ENCODE measurements at places on chromosomes 12 and 14. TPM values are rescaled to one million over a fixed set of nuclear protein-coding genes. Genes with fewer than 3 reads are reported as not detected.

- DNase-seq = no peak
These were observed 35.6 kb downstream of the RPS29 start for GRCh38 chr14:49550286-49551184.

GRCh38 chr12:53418221-53418620 is 5.4 kb upstream of the AMHR2 start:
- no peak for DNase-seq

DNA sequence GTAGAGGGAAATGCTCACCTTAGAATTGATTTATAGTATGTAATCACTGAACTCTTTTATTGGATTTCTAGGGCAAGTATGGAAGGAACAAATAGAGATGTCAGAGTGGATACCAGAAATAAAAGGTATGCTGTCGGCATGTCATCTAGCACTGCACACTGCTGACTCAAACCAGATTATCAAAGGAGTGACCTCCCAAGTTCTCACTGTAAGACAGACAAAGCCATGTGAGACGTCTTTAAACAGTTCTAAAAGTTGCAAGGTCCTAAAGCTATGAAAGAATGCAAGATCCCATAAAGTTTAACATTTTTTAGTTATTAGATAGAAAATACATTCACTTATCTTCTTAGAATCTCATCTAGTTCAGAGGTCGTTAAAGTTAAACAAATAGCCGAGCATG is 70.0 kb upstream of the CPM start:
- DNase-seq = no peak

GRCh38 chr14:61472011-61472672 is 150.8 kb downstream of the PRKCH start:
- no peak for DNase-seq

DNA sequence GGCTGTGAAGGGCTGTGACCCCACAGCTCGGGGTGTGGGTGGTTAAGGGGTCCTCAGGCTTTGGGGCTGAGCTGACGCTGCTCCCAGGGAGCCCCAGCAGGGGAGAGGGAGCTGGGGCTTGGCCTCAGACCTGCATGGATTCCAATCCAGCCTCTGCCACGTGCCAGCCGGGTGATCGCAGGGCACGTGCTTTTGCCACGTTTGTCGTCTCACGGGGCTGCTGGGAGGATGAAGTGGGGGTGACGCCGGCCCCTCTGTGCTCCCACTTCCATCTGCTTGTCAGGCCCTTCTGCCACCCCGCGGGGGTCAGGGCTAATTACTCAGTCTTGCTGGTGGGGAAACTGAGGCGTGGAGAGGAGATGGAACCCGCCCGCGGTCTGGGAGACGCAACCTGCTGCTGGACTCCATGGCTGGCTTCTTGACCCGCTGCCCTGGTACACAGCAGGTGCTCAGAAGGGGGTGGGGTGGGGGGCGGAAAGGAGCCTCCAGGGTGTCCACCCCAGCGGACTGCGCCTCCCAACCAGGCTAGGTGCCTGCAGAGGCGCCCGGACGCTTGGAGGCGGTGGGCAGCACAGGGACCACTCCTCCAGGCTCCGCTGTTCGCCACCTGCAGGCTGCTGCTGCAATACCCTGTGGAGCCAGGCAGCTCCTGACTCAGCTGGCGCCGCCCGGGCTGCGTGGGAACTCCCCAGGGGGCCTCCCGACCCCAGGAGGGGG is 36.4 kb upstream of the PRIMA1 start:
- DNase-seq = no peak

DNA sequence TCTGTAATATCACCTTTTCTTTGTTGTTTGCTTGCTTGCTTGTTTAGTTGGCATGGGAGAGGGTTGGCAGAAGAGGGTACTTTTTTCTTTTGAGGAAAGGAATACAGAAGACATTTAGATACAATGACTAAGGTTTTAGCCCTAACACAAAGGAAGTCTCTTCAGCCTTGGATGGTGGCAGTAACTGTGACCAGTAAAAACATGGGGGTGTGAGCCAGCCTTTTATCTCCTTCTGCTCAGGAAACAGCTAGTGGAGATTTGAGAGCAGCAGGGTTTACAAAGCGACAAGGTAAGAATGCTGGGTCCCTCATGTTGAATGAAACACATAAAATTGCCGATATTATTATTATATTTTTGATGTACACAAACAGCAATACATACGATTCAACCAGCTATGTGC is 40.4 kb downstream of the SLC8A3 start:
- no peak for DNase-seq

- no peak for DNase-seq
These were observed 7.3 kb upstream of the BTBD6 start for GRCh38 chr14:105240811-105241576.

DNA sequence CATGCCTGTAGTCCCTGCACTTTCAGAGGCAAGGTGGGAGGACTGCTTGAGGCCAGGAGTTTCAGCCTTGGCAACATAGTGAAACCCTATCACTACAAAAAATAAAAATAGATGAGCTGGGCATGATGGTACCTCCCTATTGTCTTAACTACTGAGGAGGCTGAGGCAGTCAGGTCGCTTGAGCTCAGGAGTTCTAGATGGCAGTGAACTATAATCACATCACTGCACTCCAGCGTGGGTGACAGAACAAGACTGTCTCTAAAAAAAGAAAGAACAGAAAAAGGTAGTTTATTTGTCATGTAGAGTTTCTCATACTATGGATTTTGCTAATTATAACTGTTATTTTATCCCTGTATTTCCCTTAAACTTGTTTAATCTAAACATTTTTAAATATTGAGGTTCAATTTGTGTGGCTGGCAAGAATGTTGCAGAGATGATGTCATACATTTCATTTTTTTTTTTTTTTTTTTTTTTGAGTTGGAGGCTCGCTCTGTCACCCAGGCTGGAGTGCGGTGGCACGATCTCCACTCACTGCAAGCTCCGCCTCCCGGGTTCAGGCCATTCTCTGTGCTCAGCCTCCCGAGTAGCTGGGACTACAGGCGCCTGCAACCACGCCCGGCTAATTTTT is 39.7 kb upstream of the ATF7IP start:
- no peak for DNase-seq

- DNase-seq = no peak
These were observed 58.6 kb downstream of the GLT1D1 start for GRCh38 chr12:128911861-128912260.

DNA sequence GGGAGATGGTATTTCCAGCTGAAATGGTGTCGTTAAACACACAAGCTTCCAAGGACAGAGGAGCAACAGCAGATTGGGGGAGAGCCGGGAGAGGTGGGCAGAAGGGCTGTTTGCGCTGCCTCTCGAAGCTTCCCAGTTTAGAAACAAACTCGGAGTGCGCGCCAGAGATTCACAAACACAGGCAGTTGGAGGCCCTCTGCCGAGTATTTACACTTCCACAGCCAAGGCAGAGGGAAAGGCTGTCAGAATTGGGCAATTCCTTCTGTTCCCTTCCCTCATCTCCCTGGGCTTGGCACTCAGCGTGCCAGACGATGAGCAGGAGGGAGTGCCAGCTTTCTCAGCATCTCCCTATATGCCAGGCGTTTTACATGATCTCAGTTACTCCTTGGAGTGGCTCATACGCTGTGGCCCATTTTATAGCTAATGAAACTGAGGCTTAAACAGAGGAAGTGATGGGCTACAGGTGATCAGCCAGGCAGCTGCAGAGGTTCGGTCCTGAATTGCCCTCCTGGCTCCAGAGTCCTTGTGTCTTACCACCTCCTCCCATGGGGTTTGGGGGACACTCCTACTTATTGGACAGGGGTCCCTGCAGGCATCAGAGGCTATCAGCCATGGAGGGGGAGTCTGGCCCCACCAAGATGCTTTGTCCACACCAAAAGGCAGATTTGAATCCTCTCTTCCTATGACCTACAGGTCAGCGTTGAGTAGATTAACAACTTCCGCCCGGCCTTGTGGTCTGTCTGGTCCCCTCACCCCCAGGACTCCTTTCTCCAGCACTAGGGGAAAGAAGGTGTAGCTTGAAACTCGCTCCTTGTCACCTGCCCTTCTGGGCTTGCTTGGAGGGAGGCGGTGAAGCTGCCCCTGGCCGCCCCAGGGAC is 3.1 kb downstream of the FAM222A start:
- DNase-seq = peak; percentile 86

- DNase-seq = no peak
These were observed 19.9 kb upstream of the BDKRB2 start for GRCh38 chr14:96184737-96185136.

GRCh38 chr14:69648480-69649451 is 37.4 kb downstream of the SUSD6 start:
- peak; percentile 12 for DNase-seq

DNA sequence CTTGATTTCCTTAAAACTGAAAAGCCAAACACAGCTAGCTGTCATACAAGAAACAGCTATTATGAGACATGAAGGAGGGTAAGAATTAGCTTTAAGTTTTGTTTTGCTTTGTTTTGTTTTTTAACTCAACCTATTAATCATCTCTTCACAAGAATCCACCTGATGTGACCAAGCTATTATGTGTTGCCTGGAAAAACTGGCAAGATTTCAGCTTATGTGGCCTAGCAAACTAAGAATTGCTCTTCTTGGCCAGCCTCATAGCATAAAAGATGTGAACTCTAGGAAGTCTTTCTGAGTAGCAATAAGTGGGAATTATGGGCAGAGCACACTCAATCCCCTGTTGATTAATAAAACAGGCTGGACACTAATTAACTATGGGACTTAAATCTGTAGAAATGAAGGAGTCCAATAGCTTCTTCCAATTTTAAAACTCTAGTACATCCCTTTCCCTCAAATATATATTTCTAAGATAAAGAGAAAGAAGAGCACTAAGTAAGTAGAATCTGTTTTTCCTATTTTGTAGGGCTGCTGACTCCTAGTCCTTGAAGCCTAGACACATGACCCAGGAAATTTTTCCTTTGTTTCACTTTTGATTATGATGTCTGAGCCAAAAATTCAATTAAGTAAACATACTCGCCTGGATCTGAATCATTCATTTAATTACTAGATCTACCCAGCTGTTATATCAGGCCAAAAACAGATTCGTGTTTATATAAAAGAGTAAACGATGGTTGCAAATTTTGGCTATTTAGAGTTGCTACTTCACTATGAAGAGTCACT is 75.7 kb downstream of the GTF2A1 start:
- no peak for DNase-seq

- no peak for DNase-seq
These were observed 26.2 kb downstream of the PLXNC1 start for GRCh38 chr12:94174576-94174975.

DNA sequence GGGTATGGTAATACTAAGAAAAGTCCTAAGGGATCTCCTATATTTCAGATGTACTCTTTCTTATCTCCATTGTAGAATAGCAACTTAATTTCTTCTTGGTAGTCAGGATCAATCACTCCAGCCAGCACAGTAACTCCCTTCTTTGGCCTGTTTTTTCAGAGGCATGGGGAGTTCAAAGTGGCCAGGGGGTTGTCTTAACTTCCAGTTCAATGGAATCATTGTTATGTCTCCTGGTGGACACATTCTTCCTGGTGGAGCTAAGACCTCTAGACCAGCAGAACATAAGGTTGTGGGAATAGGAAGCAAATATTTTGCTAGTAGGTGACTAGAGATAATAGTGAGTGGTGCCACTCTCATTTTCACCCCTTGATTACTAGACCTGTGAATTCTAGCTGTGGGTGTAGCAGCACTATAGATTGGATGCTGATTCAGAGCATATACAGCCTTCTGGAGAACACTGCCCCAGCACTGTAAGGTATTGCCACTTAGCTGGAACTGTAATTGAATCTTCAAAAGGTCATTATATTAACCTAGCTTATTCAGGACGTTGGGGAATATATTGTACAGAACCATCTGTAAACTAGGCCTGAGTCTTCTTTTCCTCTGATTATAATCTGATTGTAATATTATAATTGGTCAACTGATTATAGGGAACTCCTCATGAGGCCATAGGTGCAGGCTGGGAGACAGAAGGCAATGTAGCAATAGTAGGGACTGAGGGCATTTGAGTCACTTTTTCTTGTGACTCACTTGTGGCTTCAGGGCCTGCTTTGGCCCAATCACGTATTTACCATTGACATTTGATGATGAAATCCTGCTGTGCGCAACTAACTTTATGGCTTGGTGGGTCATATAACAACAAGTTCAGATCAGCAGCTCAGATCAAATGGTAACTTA is 60.2 kb upstream of the ATP2B1 start:
- DNase-seq = peak; percentile 77

DNA sequence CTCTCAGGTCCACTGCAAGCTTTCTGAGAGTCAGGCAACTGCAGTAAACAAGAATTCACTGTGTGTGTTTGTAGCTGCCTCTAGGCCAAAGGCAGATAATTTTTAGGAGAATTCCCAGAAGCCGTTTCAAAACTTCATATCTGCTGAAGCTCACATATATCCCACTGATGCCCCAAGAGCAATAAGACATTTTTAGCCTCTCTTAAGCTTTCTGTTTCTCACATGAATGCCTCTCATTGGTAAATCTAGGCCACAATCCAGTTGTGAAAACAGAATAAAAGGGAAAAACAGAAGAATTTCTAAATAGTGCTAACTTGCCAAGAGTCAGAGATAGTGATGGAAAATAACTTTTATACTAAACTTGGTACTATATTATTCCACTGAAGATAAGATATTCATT is 48.5 kb upstream of the LIN7A start:
- no peak for DNase-seq

DNA sequence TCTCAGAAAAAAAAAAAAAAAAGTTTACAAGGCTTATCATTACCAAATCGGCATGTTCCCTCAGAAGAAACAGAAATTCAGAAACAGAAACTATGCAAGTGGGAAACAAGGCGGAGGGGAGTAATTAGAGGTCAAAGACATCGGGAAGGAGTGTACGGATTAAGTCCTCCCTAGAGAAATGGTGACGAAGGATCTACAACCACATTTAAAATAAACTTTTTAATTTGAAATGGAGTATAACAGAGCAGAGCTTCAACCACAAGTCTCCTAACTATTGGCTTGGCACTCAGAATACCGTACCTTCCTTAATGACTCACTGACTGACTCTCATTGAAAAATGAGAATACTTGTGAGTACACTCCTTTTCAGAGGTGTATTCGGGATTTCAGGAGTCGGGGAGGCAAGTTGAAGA is 908 bp downstream of the ENTPD5 start:
- DNase-seq = no peak

DNA sequence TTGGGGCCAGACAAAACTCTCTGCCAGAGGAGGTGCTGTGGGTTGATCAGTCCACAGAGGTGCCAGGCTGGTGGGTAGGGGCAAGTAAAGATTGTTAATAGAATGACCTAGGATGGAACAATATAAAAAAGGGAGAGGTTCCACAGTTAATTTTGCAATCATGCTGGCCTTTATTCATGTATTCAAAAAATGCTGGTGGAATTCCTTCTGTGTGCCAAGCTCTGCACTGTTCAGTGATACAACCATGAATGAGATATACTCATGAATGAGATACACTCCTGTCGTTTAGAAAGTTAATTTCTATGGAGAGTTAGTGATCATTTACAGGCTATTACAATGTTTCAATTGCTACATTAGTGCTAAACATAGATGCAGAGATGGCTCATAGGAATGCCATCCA is 252.6 kb upstream of the RMST start:
- DNase-seq = no peak

- DNase-seq = no peak
These were observed 23.8 kb upstream of the STK38L start for GRCh38 chr12:27220055-27220987.

Gene LRRC10
- not detected for total RNA-seq

Gene MYH6
- total RNA-seq = not detected

Gene FAM90A1
- 0.43 TPM for total RNA-seq

Gene CCDC38
- 0.12 TPM for total RNA-seq

Gene AQP5
- not detected for total RNA-seq

Gene HOXC6
- total RNA-seq = 4.9 TPM

Gene CLEC6A
- total RNA-seq = not detected

Gene RNF212B
- total RNA-seq = not detected

Gene NDRG2
- total RNA-seq = 17.5 TPM

Gene FZD10
- total RNA-seq = not detected

Gene MYF6
- 0.07 TPM for total RNA-seq

Gene CCDC175
- total RNA-seq = not detected

Gene CDK2
- total RNA-seq = 40.9 TPM

Gene CPNE6
- not detected for total RNA-seq

Gene A2M
- not detected for total RNA-seq

Gene KCNMB4
- total RNA-seq = 0.26 TPM
